NCI-H2107 (cell line): ENCODE measurements at places on chromosomes 6 and 20.

DNA sequence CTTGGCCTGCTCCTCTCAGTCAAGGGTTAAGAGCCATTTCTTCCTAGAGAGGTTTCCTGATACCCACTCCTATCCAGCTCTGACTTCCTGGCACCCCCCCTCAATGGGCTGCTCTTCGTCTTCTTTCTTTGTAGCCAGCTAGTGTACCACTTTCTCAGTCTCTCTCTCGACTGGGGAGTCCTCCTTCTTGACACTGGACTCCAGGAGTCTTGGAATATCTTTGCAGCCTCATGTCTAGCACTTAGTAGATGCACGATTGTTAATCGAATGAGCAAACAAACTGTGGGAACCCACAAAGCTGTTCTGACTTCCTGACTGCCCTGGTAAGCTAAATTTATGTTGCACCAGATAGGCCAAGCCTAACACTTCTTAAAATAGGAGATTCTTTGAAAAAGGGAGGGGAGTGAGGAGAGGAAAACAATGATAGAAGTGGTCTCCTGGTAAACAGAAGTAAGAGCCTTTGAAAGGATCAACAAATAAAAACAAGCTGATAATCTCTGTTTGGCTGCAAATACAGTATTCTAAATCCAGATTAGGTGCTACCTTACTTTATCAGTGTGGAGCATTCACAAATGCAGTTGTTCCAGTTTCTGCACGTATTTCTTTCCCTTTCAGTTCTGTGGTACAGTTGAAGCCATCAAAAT is 160.1 kb upstream of the CITED2 start:
- DNase-seq: no peak

- DNase-seq: no peak
These were observed 1.2 kb downstream of the SNTA1 start for GRCh38 chr20:33442136-33443005.

- DNase-seq: no peak
These were observed 37.1 kb downstream of the PROKR2 start for GRCh38 chr20:5279661-5280060.

DNA sequence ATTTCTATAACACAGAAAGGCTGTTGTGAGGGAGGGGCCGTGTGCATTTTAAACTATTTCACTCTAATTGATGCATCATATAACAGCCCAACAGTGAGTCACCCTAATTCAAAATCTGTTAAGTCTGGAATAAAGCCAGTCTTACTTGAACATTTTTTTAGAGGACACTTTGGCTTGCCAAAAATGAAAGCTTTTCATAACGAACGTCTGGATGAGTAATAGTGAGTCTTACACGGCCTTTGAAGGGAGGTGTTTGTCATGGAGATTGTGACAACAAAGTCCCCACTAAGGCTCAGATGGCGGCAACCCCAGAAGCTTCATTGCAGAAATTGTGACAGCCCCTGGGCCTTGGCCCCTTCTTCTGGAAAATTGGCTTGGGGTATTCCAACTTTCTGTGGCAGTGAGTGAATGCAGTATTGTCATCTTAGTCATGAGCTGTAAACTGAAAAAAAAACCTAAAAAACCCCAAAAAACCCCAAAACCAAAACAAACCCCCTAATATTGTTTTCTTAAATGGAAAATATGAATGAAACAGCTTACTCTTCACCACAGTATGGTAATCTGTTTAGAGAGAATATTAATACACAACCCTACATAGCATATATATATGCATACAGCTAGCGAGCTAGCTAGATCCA is 92.6 kb upstream of the CLDN20 start:
- DNase-seq: no peak

DNA sequence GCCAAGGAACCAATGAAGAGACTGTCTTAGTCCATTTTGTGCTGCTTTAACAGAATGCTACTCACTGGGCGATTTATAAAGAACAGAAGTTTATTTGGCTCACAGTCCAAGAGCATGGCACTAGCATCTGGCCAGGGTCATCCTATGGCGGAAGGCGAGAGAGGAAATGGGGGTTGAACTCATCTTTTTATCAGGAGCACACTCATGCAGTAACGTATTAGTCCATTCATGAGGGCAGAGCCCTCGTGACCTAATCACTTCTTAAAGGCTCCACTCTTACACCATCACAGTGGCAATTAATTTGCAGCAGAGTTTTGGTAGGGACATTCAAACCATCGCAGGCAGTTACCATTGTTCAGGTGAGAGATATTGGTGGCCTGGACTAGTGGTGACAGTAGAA is 8.5 kb downstream of the ARFGEF2 start:
- DNase-seq: no peak

- DNase-seq: no peak
These were observed 519.7 kb upstream of the ID4 start for GRCh38 chr6:19317431-19317986.

DNA sequence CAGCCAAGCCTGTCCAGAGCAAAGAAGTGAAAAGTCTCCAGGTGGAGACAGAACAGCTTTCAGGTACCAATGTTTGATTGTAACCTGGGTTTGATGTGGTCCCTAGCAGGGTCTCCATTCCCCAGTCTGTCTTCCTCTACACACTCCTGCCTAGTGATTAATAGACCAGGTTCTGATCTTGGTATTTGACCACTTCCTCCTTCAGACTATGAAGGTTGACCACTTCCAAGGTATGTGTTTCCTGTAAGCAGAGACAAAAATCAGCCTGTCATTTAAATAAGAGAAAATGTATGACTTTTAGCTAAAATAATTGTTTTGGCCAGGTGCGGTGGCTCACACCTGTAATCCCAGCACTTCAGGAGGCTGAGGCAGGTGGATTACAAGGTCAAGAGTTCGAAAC is 41.8 kb upstream of the TOP1 start:
- no peak for DNase-seq

GRCh38 chr6:158009114-158009891 is 27.6 kb downstream of the SYNJ2 start:
- DNase-seq: no peak

DNA sequence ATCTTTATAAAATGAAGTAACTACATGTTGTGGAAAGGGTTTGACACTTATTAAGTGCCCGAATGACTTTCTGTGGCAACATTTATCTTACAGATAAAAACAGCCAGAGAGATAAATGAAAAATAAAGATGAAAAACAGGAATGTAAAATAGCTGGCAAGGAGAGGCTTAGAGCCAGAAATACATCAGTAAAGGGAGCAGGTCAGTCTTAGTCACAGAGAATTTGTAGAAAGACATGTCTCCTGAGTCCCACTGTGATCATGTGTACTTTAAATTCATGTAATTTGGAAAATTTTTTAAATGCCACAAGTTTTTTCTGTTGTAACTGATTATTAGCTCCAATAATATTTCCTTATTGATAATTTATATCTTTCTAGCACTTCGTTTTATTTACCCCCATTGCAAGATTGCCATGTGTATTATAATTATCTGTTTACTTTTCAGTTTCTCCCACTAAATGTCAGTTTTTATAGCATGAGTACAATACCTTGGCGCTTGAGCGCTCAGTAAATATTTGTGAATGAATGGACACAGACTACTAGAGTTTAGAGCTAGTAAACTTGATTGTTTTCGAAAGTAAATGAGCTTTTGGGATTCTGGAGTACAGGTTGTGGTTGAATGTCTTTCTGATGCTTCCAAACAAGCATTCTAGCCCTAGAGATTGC is 15.2 kb downstream of the TAB2 start:
- DNase-seq: no peak

DNA sequence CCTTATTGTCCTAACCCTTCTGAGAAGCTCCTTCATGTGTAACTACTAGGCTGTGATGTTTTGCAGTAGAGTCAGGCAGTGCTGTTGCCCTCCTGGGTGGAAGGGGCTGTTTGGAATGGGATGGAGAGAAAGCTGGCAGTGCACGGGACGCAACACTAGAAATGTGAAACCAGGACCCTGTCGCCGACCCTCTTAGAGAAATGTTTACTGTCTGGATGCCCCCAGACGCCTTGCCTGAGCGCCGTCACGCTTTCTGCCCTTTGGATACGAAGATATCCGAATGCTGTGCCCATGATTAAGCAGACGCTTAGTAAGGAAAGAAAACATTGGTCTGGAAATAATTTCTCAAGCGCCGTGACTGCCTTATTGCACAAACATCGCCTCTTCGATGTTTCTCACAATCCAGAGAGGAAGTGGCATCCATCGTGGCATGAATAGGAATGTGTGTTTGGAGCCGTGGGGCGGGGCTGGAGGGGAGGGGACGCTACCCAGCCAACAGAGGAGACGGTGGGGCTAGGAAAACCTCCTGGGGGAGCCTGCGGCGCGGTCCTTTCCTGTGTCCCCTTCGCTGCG is 661 bp upstream of the PPP1R14C start:
- DNase-seq: no peak

GRCh38 chr6:89985751-89986493 is 91.7 kb downstream of the GJA10 start:
- no peak for DNase-seq

GRCh38 chr6:105077596-105078385 is 102.0 kb downstream of the POPDC3 start:
- peak; percentile 31 for DNase-seq

DNA sequence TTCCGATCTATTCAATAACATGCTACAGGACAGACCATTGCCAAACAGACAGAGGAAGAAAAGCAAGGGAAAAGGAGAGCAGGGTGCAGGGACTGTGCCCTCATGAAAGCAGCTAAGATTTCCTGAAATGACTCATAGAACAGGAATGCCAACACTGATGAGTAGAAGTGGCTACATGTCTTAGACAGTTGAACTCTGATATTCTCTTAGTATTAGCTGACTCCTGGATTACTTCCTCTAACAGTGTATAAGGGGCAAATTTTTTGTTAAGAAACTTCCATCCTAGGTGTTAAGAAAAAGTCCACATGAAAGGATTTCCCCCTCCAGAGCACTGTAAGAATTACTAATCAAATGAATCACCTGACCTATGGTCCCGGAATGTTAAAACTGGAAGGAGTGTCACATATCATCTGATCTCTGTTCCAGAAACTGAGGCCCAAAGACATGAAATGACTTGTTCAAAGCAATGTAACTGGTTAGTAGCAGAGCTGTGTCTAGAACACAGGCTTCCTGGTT is 224.9 kb downstream of the IBTK start:
- DNase-seq: no peak

- DNase-seq: no peak
These were observed 169.5 kb upstream of the SNX9 start for GRCh38 chr6:157653521-157653920.

GRCh38 chr6:36793913-36794712 is 45.1 kb downstream of the CPNE5 start:
- no peak for DNase-seq

DNA sequence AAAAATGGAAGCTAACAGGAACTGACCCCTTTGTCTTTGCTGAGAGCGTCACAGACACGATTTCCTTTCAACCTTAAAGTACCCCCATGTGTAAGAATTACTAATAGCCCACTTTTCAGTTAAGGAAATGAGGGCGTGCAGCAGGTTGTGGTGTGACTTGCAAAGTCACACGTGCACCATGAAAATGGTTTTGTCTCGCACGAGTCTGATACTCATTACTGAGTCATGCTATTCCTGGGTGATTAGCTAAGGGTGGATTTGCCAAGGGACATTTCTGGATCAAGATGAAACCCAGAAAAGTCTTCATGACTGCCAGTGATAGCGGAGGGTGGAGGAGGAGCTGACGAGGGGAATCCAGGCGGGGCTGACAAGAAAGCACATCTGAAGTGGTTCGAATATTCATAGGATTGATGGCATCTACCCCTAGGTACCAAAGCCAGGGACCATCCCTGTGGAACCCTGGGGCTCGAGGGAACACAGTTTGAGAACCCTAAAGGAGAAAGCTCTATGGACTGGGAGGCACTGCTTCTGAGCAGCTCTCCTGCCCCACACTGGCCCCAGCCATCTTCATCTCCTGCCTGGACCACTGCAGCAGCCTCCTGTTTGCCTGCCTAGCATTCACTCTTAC is 12.1 kb upstream of the NFATC2 start:
- no peak for DNase-seq

- no peak for DNase-seq
These were observed 9.5 kb upstream of the UQCC2 start for GRCh38 chr6:33720998-33721397.

GRCh38 chr6:145842693-145843546 is 28.3 kb upstream of the FBXO30 start:
- no peak for DNase-seq

DNA sequence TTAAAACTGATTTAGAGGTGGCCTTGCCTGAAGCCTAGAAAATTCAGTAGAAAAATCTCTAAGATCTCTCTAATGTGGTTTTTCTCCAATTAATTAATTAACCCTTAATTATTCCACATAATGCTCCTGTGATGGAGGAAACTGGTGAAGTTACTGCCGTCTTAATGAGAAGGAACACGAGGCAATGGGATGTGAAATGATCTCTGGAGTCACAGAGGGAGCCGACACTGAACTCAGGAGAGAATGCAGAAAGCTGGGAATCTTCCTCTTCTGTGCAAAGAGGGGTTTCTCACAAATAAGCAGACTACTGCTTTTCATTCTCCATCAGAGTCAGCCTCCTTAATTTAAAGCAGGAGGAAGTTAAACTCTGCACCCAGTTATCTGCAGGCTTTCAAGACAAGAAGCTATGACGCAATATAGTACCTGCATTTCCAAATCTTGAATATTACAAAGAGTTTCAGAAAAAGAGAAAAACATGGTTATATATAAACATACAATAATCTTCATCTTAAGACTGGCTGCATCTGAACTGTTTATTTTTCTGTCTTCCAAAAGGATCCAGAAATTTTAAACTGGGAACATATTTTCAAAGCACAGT is 18.1 kb upstream of the SNRPB2 start:
- DNase-seq: no peak

GRCh38 chr6:89410231-89410761 is 1.8 kb downstream of the RRAGD start:
- DNase-seq: no peak

DNA sequence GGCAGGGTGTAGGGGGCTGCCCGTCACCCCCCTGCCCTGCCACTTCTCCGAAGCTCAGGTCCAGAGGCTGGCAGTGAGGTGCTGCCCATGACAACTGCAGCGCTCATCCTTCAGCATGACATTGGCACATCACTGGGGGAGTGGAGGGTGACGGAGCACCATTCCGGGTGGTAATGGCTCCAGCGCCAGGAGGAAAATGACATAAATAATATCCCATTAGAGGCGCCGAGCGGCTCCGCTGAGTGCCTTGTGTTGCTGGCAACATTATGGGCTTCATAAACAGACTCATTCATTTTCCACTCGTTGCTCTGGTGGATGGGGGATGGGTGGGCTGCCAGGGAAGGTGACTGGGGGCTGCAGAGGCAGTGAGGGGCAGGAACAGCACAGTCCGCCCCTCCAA is 56.9 kb upstream of the CTNNBL1 start:
- DNase-seq: no peak

GRCh38 chr6:7559651-7560385 is 18.3 kb downstream of the DSP start:
- DNase-seq: no peak

DNA sequence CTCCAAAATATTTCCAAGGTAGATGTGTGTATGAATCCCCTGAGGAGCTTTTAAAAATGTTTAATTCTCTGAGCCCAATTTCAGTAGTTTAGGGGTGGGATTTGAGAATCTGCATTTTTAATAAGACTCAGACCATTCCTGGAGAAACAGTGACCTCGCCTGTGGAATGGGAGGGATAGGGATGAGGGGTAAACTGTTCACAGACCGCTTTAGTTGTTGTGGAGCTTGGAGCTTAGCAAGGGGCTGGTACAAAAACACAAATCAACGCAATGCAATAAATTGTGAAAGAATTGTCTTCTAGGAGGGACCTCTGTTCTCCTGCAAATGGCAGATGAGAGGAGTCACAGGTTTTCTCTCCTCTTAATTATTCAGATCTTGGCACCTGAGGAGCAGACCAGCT is 239.3 kb upstream of the SULF2 start:
- DNase-seq: no peak
